ENCODE measurements at places on chromosomes 2 and 18.

DNA sequence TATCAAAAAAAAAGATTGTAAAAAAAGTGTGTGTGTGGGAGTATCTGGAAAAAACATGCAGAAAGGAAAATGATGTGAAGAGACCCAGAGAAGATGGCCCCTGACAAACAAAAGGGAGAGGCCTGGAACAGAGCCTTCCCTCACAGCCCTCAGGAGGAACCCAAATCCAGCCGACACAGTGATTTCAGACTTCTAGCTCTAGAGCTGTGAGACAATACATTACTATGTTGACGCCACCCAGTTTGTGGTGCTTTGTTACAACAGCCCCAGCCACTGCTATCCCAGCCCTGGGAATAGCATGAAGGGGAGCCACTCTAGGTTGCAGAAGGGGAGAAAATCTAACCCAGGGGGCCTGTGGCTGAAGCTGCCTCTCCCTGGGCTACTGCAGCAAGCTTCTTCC lies 59.0 kb upstream of the ZBTB7C start:
- no peak for DNase-seq

DNA sequence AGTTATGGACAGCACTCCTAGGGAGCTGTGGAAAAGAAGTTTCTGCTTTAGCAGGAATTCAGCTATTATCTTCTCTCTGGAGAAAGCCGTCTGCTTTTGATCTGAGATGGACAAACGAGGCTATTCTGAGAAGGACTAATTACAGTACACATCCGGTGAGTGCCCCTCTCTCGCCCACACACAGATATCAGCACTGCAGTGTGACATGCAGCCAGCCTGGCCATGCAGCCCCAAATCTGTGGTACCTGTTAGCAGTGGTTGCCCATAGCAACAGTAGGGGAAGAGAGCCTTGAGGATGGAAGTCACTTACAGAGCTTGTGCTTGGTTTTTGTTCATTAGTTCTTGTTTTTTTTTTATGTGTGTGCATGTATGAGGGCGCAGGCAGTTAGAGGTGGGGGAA lies 73.9 kb upstream of the TRIB2 start:
- DNase-seq: no peak

- DNase-seq: peak; percentile 79
Observed at GRCh38 chr18:76495435-76496193, 572 bp upstream of the ZNF516 start.

GRCh38 chr2:150571121-150571520 lies 83.7 kb upstream of the RND3 start:
- DNase-seq: no peak

DNA sequence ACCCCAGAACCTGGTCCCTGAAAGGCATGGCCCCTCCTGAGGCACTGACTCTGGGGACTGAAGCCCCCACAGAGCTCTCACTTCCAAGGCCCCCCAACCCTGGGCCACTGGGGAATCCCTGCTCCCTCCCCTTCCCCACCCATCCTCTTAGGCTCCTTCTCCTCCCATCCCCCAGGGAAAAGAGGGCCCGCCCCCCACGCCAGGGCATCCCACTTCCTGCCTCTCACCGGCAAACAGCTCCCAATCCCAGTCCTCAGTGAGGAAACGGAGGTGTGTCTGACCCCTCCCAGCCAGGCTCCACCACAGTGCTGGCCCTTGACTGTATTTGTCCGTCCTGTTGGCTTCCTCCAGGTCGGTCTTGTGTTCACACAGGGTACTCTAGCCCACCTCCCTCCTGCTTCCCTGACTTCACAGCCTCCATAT lies 35.0 kb upstream of the PTMA start:
- DNase-seq: peak; percentile 55

- DNase-seq: no peak
Observed at GRCh38 chr2:84885111-84885510, 4.2 kb upstream of the TRABD2A start.

GRCh38 chr2:66460031-66460430 lies 25.1 kb downstream of the MEIS1 start:
- no peak for DNase-seq

DNA sequence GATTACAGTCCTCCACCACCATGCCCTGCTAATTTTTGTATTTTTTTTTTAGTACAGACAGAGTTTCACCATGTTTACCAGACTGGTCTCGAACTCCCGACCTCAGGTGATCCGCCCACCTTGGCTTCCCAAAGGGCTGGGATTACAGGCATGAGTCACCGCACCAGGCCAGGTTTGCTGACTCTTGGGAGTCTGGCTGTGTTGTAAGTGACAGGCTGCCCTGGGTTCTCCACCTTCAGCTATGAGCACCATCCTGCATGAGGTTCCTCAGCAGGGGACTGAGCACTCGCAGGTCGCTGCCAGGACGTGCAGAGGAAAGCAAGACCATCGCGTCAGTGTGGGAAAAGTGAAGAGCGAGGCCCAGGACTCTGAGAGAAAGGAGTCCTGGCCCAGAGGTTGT lies 112.6 kb upstream of the NDUFV2 start:
- DNase-seq: no peak

DNA sequence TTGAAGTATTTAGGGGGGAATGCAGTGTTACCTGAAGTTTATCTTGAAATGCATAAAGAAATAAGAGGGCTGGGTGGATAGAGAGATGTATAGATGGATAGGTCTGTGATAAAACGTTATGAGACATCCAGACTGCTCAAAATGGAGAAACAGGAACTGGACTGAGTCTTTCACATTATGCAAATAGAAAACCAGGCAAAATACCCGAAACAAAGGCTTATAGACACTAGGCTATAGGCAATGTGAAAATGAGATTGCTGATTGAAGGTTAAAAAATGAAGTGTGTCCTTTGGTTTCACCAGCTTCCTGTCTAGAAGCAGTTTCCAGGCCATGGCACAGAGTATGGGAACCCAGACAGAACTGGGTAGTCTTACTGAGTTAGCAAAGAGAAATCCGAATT lies 24.9 kb upstream of the SLC3A1 start:
- DNase-seq: no peak

- DNase-seq: no peak
Observed at GRCh38 chr2:44181648-44182047, 13.0 kb downstream of the PPM1B start.

- no peak for DNase-seq
Observed at GRCh38 chr2:179744401-179744800, 117.0 kb downstream of the ZNF385B start.

- DNase-seq: no peak
Observed at GRCh38 chr2:96890726-96891385, 21.0 kb upstream of the SEMA4C start.

- DNase-seq: no peak
Observed at GRCh38 chr2:237861875-237862527, 2.6 kb downstream of the RAMP1 start.

DNA sequence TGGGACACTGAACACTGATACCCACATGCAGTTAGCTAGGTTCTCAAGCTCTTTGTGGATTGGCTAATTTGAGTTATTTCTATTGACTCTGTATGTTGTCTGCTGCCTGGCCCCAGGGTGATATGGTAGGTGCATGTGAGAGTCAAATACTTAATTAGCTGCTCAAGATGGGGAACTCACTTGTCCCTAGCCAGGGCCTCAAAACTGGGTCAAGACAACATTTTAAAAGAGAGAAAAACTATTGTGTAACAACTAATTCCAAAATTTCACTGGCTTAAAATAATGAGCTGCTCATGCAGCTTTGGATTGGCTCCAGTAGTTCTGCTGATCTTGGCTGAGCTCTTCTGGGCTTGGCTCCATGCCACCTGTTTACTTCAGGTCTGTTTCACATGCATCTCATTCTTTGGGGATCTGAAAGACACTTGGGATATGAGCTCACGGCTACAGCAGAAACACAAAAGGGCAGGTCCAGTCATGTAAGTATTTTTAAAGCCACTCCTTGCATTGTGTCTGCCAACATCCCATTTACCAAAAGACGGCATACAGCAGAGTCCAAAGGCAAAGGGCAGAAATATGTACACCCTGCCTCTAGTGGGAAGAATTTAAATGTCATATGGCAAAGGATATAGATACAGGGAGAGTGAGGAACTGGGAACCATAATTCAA lies 716.8 kb downstream of the SUCLG1 start:
- no peak for DNase-seq

- DNase-seq: no peak
Observed at GRCh38 chr2:149315461-149315860, 14.9 kb upstream of the LYPD6 start.

DNA sequence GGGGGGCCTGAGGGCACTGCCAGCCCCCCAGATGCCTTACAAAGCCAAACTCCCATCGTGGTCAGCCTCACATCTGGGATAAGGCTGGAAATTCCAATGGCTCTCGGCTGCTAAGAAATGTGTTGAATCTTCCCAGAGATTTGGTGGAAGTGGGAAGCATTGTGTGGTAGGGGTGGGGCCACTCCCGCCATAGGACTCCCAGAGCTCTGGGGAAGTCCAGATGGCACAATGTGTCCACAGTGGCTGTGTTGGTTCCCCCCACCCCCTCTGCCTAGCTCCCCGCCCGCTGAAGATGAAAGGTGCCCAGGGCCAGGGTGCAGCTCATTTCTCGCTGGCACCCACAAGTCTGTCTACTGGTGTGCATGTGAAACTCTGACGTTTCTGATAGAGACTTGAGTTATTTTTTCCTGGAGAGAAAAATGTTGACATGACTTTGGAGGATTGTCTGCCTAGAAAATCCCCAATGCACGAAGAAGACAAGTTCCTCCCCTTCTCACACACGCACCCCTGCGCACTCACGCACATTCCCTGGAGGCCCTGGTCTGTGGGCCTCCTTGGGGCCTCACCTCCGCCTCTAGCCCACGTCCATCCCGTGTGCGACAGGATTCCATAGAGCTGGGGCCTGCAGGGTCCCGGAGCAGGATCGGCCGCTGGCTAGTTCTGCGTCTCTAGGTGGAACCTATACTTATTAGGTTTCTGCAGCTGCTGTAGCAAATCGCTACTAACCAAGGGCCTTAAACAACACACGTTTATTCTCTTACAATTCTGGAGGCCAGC lies 199.1 kb downstream of the ZFP36L2 start:
- no peak for DNase-seq

- no peak for DNase-seq
Observed at GRCh38 chr18:53797998-53798495, 426.4 kb downstream of the MBD2 start.

DNA sequence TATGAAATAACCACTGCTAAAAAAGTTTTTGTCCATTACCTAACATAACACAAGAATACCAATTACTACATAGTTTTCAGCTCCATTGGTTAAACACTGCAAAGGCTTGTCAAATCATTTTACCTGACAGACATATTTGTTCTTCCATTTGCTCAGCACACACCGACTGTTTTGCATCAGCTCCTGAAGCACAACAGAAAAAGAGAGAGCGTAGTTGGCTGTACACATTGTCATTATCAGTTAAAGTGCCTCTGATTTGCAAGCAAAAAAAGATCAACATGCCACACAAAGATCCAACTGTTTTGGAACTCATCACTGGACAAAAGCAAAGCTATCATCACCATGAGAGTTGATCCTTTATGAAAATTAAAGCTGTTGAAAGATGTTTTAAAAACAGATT lies 103.8 kb downstream of the WDPCP start:
- no peak for DNase-seq

DNA sequence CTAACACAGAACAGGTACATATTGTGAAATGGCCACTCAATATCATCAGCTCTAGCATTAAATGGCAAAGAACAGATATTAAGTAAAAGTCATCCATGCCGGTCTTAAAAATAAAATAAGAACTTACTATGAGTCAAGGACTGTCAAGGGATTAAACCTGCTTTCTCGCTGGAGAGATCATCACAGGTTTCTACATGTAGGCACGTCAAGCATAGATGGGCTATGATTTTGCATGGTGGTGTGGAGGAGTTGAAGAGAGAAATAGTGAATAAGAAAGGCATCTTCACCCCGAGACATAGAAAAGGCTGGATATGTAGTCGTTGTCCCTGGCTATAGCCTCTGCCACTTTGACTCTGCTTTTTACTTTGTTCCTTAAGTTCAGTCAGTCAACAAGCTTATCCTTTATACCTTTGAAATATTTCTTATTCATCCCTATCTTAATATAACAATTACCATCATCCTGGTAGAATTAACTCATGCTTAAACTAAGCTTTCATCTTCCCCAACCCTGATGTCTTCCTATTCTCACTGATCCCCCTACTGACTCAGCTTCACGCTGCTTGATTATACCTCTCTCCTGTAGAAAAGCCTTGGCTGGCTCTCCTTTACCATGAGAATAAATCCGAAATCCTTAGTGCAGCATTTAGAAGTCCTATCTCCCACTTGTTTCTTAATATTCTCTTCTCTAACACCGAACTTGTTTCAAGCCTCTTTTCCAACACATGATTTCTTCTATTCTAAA lies 42.5 kb downstream of the DSC3 start:
- no peak for DNase-seq

DNA sequence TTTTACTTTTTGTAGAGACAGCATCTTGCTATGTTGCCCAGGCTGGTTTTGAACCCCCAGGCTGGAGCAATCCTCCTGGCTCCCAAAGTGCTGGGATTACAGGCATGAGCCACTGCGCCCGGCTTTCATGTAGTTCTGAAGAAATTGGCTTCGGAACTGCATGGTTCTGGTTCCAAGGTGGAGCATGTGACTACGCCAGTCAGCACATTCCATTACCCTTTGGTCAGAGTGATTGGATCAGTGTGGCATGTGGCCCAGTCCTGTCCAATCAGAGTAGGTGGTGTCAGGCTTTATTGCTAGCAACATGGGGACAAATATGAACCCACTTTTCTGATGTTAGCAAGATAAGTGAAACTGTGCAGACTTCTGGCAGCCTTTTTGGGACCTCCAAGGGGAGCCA lies 16.3 kb upstream of the ATOH8 start:
- no peak for DNase-seq

DNA sequence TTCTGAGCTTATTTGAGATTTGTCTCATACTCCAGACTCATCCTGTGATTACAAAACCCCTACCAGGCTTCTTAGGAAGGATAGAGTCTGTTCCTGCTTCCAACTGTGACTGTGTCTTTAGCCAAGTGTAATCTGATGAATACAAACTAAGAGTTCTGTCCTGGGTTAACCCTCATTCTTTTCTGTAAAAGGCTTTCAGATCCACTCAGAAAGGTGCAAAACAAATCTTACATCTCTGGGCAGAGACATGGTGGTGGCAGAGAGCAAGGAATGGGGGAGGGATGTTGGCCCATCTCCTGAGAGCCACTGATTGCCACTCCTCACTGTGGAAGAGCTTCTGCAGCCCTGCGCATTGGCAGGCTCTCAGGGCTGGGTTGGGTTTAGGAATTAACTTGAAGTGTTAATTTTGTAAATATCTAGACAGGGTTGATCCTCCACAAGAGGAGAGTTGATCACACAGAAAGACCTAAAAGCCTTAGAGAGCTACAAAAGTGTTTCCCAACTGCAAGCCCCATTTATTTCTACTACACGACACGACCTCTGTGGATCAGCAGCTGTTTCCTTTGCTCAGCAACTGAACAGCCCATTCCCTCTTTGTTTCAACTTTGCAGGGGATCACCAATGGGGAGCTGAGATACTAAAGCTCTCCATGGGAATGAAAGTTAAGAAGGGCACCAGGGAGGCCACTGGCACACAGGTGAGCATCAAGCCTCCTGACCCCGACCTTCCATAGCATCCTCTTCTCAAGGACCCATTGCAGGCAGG lies 23.7 kb upstream of the SPTBN1 start:
- DNase-seq: no peak

GRCh38 chr18:3773303-3773702 lies 323.3 kb downstream of the TGIF1 start:
- no peak for DNase-seq

GRCh38 chr2:215505044-215505786 lies 69.3 kb upstream of the FN1 start:
- no peak for DNase-seq

- DNase-seq: no peak
Observed at GRCh38 chr2:127614246-127614645, 31.7 kb upstream of the GPR17 start.
